NT2/D1 (cell line): ENCODE measurements at places on chromosomes 4 and X.

GRCh38 chr4:110620691-110621327 lies 2.1 kb downstream of the PITX2 start:
- DNase-seq, result no peak

GRCh38 chr4:101128473-101128872 lies 218.9 kb downstream of the PPP3CA start:
- no peak for DNase-seq

- DNase-seq, result no peak
Measured at GRCh38 chr4:6788123-6788522, 5.6 kb downstream of the KIAA0232 start.

DNA sequence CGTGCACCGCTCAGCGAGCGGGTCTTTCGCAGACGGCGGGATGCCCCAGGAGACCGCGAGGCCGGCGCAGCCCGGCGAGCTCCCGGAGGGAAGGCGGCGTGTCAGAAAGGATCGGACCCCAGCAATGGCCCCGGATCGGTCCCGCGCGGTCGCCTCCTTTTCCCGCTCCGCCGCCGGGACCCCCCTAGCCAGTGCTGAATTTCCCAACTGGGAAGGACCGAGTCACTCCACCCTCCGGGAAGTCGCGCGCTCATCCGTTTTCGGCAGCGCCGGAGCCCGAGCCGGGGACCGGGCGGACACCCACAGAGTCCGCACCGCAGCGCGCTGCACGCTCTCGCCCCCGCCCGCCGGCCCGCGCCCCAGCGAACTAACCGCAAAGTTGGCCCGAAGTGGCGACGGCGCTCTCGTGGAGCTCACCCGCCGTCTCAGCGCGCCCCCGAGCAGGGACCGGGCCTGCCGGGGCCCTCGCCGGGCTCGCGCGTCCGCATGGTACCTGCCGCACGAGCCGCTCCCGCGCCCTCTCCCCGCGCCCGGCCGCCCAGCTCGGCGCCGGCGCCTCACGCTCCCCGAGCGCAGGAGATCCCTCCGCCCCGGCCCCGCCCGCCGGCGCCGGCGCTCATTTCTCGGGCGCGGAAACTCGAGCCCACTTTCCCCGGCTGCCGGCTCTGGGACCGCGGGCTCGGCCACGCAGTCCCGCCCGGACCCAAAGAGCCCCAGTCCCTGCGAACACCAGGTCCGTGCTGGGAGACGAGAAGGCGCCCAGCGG lies at the start of gene FAT1:
TSS of gene FAT1 (minus strand) at position 565 of the 766 bp plus-strand sequence. CDS start 14,029 bp downstream, outside the sequence.
- no peak for DNase-seq

DNA sequence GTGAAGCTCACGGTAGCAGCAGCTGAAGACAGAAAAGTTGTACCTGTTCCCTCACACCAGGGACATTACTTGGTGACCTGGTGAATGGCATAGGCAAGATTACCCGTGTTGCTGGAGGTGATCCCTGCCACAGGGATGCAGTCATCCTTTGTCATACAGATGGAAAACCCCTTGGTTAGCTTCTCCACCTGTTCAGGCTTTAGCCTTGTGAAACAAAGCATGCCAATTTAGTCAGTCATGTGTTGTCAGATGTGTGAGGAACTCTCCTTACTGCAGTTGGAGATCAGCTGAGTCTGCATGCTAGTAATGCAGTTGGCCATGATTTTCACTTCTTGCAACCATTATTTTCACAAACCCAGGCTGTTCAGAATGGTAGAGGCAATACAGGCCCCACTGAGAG lies 41.0 kb downstream of the AMELX start:
- no peak for DNase-seq

GRCh38 chr4:47560682-47561081 lies 75.6 kb downstream of the ATP10D start:
- no peak for DNase-seq

- DNase-seq, result no peak
Measured at GRCh38 chrX:9867753-9868152, 81.5 kb downstream of the SHROOM2 start.
